Fibroblast of lung (primary cell): ENCODE measurements at places on chromosomes 13 and 19.

- DNase-seq: peak; percentile 64
Observed at GRCh38 chr13:45456196-45456972, 8.4 kb upstream of the COG3 start.

DNA sequence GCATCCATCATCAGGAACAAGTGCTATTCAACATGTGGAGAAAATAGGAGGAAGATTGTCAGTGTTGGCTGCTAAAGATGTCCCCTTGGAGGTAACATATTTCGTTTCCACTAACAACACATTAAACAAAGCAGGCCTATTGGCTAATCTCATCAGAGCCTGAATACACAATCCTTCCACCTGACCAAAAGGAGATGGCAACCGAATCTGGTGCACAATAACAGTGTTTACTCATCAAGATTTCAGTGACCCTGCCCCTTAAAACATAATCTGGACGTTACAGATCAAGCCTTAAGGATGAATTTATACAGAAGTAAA is 582.5 kb downstream of the EFNB2 start:
- DNase-seq: no peak

GRCh38 chr13:43088093-43088511 is 64.7 kb downstream of the DNAJC15 start:
- no peak for DNase-seq

DNA sequence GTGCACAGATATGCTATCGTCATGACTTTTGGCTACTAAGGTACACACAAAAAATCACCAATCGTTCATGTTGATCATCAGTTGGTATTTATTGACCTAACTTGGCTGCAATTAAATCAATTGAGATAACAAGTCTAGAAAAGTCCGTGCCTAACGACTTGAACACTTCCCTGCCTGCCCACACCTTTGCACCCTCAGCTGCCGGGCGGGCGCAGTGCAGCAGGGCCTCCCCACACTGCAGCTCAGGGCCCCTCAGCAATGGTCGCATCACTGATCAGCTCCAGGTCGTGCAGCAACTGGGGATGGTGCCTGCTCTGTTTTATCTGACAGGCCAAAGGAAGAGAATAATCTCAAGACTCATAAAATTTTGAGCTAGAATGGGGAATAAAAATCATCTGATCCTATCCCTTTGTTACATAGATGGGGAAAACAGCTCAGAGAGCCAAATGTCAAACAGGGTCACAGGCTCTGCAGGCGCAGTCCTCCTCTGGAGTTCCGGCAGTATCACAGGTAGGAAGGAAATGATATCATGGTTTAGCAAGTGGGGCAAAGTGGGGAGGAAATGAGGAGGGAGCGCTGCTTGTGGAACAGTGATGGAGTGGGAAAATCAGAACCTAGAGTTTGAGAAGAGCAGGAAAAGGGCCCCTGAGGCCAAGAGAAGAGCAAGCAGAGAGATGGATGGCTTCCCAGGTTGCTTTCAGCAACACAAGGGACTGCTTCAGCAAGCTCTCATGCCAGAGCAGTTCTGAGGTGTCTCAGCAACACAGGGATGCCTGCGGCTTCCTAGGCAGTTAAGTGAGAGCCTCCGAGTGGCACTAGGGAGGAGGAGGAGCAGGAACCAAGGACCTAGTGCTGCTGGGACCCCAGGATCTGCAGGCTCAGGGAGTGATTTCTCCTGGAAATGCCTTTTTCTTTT is 57.5 kb downstream of the SLC7A1 start:
- no peak for DNase-seq

- peak; percentile 99 for DNase-seq
Observed at GRCh38 chr13:93169980-93170379, 56.6 kb upstream of the GPC6 start.

DNA sequence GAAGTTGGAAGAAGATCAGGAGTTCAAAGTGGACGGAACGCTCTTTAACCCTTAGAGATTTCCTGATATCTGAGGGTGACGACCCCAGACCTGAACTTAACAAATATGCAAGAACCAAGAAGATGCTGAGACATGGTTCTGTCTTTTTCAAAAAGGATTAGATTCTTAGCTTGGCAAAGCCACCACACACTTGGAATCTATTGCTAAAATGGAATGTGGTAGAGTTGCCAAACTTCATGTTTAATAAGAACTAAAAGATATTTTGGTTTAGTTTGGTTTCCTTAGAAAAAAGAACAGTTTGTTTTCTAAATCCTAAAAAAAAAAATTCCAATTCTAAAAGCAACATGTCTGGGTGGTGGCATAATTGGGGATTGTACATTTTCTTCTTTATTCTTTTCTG is 29.5 kb downstream of the UNC13A start:
- no peak for DNase-seq

GRCh38 chr13:99886706-99887105 is 84.9 kb downstream of the ZIC5 start:
- no peak for DNase-seq

DNA sequence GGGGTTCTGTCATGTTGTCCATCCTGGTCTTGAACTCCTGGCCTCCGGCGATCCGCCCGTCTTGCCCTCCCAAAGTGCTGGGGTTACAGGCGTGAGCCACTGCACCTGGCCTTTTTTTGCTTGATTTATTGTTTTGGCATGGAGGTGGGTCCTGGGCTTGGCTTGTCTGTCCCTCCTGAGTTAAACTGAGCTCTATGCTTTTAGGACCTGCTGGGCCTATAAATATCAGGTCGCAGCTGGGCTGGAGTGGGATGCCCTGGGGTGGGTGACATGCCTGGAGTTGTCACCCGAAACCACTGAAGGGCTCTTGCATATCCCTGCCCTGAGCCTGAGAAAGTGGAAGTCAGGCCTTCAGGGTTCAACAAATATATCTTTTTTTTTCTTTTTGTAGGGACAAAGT is 5.5 kb downstream of the ARRDC5 start:
- no peak for DNase-seq

DNA sequence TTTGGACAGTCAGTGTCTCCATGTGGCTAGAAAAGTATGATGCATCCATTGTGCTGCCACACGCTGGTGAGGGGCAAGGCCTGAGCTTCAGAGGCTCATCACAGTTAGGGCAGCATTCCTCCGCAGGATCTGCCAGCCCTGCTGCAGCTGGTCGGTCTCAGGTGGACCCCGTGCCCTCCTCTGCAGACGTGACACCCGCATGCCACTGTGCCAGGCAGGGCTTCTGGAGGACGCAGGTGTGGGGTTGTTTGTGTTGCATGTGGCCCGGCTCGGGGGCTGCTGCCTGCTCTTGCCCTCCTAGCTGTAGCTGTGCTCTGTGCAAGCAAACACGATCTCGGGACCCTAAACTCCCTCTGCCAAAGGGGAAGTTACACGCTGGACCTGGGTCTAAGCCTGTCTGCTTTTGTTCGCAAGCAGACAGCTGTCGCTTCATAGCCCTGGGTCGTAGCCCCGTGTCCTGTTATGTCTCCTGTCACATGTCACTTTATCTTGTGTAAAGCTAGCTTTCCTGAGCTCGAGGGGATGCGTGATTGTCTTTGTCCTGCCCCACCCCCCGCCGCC is 45.3 kb downstream of the SLC7A9 start:
- no peak for DNase-seq

DNA sequence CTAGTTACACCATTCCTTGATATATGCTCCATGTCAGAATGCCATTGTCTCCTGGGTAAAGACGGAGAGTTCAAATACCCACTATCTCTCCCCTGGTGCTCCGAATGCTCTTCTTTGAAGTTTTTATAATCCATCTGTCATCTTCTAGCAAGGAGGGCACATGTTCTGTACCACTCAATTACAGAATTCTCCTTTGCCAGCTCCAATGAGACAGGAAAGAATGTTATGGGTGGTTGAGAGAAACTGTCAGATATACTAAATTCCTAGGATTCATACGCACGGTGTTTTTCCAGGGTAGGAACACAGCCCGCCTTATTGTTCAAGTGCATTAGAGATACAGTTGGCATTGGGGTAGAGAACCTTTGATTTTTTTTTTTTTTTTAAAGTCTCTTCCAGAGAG is 118.0 kb upstream of the ZNF536 start:
- no peak for DNase-seq

- DNase-seq: no peak
Observed at GRCh38 chr19:30441011-30441410, 68.8 kb downstream of the ZNF536 start.

GRCh38 chr19:33948651-33949335 is 152.1 kb downstream of the KCTD15 start:
- DNase-seq: no peak

DNA sequence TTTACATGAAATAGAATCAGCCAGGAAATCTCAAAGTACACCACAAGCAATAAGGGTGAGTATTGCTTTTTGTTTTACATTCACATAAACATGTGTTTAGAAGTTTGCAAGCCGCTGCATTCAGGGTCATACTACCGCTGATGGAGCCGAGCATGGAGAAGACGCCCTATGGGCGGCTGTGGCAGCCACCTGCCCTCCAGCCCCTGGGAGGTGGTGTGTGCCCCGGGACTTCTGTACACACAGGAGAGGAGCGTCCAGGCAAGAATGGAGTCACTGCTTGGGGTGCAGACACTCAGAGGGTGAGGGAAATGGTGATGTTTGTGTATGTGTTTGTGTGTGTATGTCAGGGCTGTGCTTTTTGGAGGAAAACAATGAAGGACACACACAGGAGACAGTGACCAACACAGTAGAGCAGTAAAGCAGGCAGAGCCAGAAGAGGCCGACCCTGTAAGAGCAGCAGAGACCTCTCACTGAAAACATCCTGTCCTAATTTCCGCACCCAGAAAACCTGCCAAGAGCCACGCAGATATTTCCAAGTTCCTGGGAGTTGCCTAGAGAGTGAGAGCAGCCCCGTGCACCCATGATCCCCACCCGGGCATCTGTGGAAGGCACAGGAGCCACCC is 108.1 kb upstream of the GJB6 start:
- peak; percentile 2 for DNase-seq

DNA sequence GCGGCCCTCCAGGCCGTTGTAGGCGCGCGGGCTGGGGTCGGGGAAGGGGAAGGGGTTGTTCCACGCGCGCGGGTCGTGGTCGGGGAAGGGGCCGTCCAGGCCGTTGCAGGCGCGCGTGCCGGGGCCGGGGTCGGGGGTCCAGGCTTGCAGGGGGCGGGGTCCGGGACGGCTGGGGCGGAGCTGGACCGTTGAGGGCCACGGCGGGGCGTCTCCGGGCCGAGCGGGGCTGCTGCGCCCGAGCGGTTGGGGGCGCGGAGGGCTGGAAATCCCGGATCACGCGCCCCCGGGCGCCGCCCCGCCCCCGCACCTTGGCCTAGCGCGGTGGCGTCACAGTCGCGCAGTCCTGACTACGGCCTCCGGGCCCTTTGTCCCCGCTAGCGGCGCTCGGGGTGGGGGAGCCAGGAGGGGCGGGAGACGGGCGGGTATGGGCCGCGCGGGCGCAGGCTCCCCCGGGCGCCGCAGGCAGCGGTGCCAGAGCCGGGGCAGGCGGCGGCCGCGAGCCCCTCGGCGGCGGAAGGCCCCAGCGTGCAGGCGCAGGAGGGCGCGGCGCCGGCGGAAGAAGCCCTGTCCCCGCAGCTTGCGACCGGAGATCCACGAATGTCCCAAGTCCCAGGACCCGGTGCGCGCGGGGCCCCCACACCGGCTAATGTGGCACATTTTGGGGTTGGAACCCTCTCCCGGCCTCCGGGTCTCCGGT is 665 bp downstream of the GPX4 start:
- DNase-seq: peak; percentile 67

DNA sequence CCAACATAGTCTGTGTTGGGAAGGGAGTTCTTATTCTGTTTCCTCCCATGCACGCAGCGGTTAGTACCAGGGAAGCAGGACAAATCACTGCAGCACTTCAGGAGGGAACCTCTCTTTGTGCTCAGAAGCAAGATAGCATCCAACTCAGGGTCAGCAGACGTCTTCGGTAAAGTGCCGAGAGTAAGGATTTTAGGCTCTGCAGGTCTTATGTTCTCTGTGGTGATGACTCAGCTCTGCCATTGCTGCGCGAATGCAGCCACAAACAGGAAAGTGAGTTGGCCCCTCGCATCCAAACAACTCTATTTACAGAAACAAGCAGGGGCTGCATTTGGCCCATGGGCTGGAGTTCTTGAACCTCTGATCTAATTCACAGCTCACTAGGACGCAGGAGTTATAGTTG is 122.1 kb upstream of the SPATA13 start:
- peak; percentile 85 for DNase-seq
